ENCODE measurements at places on chromosomes 6 and 20.
A peak's percentile ranks its signal among the peaks of the same experiment; 100 is the strongest.

- no peak for DNase-seq
Observed at GRCh38 chr20:10404023-10404628, 29.9 kb downstream of the MKKS start.

DNA sequence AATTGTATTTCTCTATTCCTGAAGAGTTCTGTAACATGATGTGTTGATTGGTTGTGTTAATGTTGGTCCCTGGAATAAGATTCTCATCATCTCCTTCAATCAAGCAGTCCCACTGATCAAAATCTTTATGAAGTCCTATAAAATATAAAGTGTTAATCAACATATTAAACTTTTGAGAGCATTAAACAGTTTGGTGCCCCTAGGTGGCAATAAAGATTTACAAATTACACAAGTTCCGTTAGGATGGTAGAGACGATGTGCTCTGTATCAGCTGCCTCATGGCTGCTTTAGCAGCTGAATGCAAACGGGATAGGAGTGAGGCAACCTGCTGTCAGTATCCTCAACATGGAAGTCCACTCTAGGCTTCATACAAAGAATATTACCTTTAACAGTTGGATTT, 16.9 kb downstream of the TDRD6 start:
- peak; percentile 8 for DNase-seq

- no peak for DNase-seq
Observed at GRCh38 chr20:21511850-21512633, 1.8 kb downstream of the NKX2-2 start.

GRCh38 chr20:23655491-23656211, 17.9 kb upstream of the CST3 start:
- no peak for DNase-seq

DNA sequence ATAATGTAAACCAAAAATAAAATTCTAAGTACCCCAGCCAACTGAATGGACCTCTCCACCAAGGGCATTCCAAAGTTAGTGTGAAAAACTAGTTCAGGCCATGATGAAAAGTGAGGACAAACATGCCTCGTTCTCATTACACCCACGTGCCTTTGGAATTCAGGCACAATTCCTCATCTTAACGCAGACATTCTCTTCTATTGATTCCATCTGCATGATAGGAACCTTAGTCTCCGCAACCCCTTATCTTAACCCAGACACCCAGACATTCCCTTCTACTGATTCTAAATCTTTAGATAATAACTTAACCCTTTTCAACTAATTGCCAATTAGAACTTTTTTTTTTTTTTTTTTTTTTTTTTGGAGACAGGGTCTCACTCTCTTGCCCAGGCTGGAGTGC, 7.6 kb upstream of the SERPINB6 start:
- DNase-seq: no peak

Data from brain microvascular endothelial cell (primary cell).